Left colon (tissue), 2 donors: ENCODE measurements at places on chromosomes 1 and 21. TPM values are rescaled to one million over a fixed set of nuclear protein-coding genes. Genes with fewer than 3 reads are reported as not detected.

DNA sequence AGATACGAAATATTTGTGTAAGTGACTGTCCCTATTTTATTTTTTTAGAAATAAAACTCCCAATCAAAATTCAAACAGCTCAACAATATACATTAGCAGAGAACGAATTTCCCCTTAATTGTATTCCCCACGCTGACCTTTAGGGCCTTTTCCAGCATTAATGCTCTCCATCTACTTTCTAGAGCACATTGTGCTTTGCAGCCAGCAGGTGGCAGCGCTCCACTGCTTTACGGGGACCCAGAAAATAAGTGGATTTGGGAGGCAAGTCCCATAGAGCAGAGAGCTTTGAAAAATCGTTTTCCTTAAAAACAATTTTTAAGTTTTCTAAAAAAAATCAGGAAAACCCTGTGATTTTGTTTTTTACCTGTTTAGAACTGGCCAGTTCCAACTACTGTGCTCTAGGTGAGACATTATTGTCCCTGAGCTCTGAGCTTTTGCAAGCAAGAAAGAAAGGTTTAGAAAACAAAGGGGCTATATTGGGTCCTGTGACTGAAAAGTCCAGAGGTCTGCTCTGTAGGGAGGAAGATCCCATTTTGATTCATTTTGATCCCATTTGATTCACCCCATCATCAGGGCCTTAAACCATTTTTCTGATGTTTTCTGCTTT, 144.4 kb upstream of the ZNF644 start:
- DNase-seq = no peak

DNA sequence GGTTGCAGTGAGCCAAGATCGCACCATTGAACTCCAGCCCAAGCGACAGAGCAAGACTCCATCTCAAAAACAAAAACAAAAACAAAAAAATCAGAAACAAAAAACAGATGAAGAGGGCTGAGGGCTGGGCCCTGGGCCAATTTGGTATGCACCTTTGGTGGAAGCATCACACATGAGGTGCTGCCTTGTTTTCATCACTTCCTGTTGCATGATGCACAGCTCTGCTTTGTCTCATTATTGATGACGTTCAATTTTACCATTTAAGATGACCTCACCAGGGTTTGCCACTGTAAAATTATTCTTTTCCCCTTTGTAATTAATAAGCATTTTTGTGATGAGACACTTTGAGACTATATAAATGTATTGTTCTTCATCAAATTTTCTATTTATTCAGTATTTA, 9.8 kb upstream of the IFNAR2 start:
- no peak for DNase-seq

DNA sequence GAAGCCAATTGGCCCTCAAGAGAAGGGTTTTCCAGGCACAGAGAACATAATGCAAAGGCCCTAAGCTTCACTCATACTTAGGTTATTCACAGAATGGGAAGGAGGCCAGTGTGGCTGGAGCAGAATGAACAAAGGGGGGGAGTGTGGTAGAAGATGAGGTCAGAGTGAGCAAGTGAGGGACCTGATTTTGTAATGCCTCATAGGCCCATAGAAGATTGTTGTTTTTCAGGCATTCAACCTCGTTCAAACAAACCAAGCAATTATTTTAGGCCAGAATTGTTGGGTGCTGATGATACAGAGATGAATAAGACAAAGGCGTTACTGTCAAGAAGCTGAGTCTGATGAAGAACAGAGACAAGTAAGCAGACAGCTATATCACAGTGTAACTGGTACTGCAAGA, 54.5 kb upstream of the RAP1A start:
- DNase-seq = no peak

- no peak for DNase-seq
Measured at GRCh38 chr1:103106426-103107341, 1.6 kb downstream of the COL11A1 start.

DNA sequence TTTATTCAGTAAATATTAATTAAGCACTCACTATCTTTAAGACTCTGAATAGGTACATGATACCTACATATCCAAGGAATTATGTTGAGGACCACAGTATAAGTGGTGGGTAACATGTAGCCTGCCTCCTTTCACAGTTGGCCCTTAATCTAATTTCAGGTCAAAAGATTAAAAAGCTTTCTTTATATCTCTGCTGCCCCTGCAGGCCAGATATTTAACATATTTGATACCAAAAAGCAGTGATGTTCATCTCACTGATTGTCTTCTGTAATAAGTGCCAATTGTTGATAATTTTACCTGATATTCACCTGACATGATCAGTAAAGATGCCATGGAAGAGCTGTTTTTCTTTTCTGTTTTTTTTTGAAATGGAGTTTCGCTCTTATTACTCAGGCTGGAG, 36.5 kb downstream of the RLF start:
- no peak for DNase-seq

- DNase-seq = no peak
Measured at GRCh38 chr1:25642574-25643108, 26.1 kb downstream of the MAN1C1 start.

GRCh38 chr1:23441446-23442148, 17.0 kb upstream of the TCEA3 start:
- DNase-seq = no peak

The TRPM2 gene
- 3.3 TPM for total RNA-seq

The KIF21B gene
- 5.5 TPM for total RNA-seq

DNA sequence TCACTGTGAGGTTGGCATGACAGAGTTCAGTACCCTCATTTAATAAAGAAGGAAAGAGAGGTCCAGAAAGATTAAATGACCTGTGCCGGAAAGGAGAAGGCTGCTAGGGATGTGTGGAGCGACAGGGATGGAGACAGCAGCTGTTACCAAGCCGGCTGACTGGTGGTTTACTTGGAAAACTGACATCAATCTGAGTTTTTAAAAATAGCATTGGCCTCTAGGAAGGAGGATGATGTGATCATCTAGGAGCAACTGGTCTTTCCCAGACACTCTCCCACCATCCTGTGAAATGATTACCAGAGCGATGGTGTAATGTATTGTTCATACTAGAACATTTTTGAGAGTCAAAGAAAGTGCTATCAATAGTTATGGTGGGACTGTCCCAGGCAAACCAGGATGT, 154.4 kb downstream of the ZSCAN20 start:
- no peak for DNase-seq

The LPAR3 gene
- total RNA-seq = 2.8 TPM

The SEC16B gene
- 4.8 TPM for total RNA-seq

The CYP4A11 gene
- total RNA-seq = not detected

DNA sequence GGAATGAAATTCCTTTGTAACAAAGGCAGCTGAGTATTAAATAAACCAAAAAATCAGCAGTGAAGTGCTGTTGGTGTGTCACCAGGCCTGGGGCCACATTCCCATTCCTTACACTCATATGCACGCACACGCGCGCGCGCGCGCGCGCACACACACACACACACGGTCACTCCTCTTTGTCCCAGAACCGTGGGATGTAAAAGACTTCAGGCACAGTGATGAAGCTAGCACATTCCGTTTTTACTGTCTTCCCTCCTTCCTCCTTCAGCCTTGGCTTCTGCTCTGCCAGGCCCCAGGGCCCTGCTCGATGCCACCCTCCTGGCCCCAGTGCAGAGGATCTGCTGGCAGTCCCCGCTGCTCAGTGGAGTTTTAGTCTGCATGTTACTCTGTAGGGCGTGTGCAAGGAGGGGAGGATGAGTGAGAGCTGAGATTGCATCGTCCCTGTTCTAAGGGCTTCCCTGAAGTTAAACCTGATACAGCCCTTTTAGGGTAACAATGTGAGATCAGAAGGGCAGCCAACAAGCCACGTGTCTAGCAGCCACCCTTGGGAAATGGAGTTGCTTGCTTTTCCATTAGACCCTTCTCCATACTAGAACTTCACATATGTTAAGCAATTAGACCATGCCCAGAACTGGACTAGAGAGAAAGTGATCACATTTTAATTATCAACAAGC, 71.7 kb upstream of the WDR26 start:
- DNase-seq = no peak

DNA sequence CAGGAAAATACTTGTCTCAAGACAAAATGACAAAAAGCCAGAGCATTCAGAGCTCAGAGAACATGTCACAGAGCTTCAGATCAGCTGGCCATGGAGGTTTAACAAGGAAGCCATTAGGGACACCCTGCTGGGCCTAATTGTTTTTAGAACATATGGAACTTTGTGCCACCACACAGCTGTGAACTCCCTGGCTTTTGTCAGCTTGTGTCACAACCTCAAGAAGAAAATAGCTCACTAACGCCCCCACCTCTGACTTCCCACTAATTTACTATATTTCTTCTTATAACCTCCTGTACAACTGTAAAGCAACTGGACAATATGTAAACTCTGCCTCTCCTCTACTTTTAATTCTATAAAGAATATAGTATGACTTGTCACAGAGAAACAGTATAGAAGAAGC, 21.0 kb upstream of the TDRD10 start:
- no peak for DNase-seq

The RGS13 gene
- 1.2 TPM for total RNA-seq

GRCh38 chr1:15445390-15446122, 7.3 kb downstream of the CTRC start:
- DNase-seq = no peak

The PAX7 gene
- not detected for total RNA-seq

The PERM1 gene
- not detected for total RNA-seq

GRCh38 chr21:44433791-44434567, 21.3 kb upstream of the LRRC3 start:
- DNase-seq = no peak

- DNase-seq = no peak
Measured at GRCh38 chr1:93148001-93148400, 32.2 kb downstream of the TMED5 start.

The USH2A gene
- 0.03 TPM for total RNA-seq

- no peak for DNase-seq
Measured at GRCh38 chr1:36802018-36802417, 232.3 kb downstream of the GRIK3 start.

DNA sequence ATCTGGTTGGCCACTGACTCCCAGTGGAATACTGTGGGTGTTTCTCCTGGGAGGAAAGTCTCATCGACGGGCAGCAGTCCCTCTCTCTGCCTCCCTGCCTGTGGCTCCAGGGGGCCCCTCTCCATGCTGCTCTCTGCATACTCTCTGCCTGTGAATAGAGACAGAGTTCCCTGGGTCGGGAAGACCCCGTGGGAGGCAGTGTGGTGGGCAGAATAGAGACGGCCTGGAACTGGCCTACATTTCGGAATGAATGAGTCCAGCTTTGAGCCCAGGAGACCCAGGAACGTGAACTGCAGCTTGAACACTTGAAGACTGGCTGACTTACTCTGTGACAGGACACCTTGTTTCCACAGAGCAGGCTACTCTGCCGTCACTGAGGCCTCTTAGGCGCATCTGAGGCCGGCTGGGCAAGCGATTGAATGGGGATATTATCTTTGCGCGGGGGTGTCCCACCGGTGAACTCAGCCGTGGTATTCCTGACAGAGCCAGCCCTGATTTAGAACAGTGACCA, 64.0 kb downstream of the KIF21B start:
- DNase-seq = no peak

The CATSPER4 gene
- not detected for total RNA-seq

DNA sequence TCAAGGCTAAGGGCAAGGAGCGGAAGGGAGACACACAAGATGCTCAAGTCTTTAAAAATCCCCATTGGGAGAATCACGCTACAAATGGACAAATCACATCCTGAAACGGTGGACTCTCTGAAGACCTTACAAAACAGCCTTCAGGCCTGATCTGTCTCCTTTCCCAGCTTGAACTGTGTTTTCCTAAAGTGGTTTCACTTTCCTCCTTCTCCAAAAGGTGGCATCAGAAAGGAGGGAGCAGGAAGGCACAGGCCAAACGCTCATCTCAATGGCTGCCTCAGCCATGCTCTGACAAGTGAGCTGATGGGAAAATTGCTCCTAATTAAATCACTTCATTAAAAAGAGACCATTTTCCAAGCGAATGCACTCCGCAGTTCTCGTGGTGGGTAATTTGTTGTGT, 47.7 kb downstream of the UTP25 start:
- DNase-seq = no peak

GRCh38 chr1:206582537-206582936, 29.7 kb downstream of the EIF2D start:
- no peak for DNase-seq

DNA sequence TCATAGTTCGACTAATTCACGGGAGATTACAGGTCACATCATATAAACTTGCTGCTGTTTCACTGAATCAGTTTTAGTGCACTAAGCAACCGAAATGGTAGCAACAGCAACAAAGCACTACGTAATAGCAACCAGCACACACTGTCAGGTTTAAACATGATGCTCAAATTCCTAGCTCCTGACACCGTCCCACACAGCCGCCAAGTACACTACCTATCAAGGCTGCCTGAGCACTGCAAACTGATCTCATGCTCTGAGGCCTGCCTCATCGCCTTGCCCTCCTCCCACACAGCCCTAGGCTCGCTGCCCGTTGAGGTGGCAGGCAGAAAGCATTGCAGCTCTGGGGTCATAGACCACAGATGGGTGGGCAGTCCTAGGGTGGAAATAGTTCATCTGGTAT, 12.4 kb downstream of the LAMC2 start:
- peak; percentile 31 for DNase-seq

The SUSD4 gene
- 0.15 TPM for total RNA-seq
